ENCODE measurements at places on chromosomes 6 and 20.
A peak's percentile ranks its signal among the peaks of the same experiment; 100 is the strongest.

DNA sequence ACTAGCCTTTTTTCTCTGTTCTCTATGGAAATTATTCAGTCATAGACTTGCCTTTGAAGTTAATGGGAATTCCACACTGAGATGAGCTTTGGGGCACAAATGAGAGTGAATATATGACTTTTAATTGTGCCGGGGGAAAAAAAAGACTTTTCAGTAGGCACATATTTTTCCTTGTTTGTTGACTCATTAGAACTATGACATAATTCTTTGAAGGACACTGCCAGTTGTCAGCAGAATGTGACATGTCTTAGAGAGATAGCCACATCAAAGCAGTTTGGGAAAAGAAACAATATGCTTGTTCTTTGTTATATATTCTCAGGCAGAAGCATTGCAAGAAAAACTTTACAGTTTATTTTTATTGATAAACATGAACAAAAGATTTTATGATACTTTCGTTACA is 138.3 kb downstream of the COL9A1 start:
- no peak for DNase-seq

DNA sequence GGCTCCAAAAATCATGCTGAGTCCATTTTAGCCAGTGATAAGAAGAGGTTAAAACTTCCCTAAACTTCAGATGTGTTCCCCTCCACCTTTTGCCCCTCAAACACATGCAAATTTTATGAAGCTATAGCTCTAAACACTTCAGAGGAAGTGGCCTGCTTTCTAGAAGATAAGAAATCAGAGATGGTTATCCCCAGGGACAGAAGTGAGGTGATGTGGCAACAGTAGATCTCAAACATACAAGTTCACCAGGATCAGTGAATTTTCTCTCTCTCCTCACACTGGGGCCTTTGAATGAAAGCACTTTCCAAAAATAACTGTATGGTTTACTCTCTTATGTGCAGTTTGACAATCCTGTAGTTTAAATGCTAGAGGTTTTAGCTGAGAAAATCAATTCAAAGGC is 332.0 kb downstream of the BTBD9 start:
- no peak for DNase-seq

DNA sequence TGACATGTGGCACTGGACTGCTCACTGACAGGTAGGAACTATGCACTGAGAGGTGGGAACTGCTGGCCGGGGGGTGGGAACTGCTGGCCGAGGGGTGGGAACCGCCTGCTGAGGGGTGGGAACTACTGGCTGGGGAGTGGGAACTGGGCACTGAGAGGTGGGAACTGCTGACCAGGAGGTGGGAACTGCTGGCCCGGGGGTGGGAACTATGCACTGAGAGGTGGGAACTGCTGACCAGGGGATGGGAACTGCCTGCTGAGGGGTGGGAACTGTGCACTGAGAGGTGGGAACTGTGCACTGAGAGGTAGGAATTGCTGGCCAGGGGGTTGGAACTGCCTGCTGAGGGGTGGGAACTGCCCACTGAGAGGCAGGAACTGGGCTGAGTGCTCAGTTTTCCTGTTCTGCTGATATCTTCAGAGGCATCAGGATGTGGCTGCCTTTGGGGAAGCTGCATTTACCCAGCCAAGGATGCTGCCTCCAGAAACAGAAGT is 90.2 kb downstream of the THBS2 start:
- DNase-seq: no peak

GRCh38 chr20:2658414-2659354 is 5.3 kb downstream of the IDH3B start:
- DNase-seq: no peak

GRCh38 chr6:35018746-35019145 is 122.4 kb downstream of the TCP11 start:
- no peak for DNase-seq

GRCh38 chr6:26516481-26517427 is 16.7 kb downstream of the BTN1A1 start:
- no peak for DNase-seq

DNA sequence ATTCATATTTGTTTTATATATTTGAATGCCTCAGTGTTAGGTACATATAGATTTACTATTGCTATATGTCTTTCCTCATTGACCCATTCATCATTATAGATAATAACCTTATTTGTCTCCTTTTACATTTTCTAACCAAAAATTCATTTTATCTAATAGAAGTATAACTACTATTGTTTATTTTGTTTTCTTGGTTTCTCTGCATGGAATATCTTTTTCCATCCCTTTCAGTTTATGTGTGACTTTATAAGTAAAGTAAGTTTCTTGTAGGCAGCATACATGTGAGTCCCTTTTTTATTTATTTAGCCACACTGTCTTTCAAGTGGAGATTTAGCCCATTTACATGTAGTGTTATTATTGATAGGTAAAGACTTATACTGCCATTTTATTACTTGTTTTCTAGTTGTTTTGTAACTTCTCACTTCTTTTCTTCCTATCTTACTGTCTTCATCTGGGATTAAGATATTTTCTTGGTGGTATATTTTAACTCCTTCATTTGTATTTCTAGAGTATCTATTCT is 572.0 kb upstream of the MAN1A1 start:
- DNase-seq: no peak

DNA sequence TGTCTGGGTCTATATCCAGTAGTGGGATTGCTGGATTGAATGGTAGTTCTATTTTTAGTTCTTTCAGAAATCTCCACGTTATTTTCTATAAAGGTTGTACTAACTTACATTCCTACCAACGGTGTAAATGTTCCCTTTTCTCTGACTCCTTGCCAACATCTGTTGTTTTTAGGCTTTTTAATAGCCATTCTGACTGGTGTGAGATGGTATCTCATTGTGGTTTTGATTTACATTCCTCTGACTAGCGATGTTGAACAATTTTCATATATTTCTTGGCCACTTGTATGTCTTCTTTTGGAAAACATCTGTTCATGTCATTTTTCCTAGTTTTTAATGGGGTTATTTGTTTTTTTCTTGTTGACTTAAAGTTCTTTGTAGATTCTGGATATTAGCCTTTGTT is 99.3 kb downstream of the BMP2 start:
- DNase-seq: no peak

- no peak for DNase-seq
Observed at GRCh38 chr20:1500496-1500895, 9.3 kb upstream of the SIRPB2 start.

GRCh38 chr20:14383335-14383734 is 45.9 kb upstream of the FLRT3 start:
- no peak for DNase-seq

DNA sequence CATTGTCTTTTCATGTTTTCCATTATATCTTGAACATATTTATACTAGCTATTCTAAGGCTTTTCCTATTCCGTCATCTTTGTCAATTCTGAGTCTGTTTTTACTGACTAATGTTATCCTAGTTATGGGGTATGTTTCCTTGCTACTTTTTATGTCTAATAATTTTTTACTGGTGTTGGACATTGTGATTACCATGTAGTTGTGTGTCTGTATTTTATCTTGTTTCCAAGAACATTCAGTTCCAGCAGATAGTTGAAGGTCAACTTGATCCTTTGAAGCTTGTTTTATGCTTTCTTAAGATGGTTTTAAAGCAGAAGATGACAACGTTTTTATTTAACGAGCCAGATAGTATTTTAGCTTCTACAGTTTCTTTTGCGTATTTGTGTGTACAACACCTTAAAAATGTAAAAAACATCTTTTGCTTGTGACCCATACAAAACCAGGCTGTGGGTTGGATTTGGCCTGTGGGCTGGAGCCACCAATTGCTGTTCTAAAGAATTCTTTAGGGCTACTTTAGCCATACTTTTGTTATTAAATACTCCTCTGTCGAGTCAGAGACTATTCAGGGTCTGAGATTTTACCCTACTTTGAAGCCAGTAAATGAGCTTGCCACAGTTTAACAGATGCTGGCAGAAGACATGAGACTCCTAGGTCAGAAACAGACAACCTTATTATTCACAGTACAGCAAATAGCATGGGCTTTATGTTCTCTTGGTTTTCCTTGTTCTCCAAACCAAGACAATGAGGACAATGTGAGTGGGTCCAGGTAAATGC is 38.7 kb upstream of the REV3L start:
- no peak for DNase-seq

GRCh38 chr6:32147401-32148132 is 4.2 kb downstream of the PRRT1 start:
- no peak for DNase-seq

GRCh38 chr20:40262219-40262618 is 426.8 kb downstream of the MAFB start:
- no peak for DNase-seq

DNA sequence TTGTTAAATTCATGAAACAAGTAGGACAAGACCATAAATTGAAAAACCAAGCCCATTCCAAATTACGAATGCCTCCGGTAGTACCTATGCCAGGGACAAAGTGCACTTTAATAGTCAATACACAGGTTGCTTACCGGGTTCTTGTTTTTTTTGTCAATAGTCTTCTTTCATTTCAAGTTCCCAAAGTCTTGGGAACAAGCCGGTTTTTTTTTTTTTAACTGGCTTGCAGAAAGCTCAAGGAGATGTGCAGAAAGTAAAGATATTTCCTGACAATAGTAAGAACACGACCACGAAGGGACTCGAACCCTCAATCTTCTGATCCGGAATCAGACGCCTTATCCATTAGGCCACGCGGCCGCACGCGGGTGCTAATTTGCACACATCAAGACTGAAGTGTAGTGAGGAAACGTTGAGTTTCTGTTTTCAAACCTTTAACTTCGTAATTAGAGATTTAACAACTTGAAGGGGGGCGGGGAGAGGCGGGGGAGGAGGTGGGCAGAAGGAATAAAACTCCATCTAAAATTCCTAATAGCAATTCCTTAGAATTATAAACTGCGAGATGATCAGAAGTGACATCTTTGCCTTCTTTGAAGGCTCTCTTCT is 181.0 kb downstream of the TRIM27 start:
- DNase-seq: peak; percentile 19

- DNase-seq: no peak
Observed at GRCh38 chr6:137092018-137092417, 47.3 kb upstream of the IL20RA start.

Data from stimulated activated CD8-positive, alpha-beta memory T cell treated with anti-CD3 and anti-CD28 coated beads, Interleukin-4, amount 100 ng/mL, for 24 hours (primary cell).